Globus pallidus (tissue), 1 donor: ENCODE measurements at places on chromosomes 3 and 15.

- DNase-seq = no peak
Measured at GRCh38 chr3:157110761-157111278, 49.1 kb downstream of the CCNL1 start.

GRCh38 chr15:82530606-82531379, 9.5 kb downstream of the RPS17 start:
- DNase-seq = peak; percentile 55

DNA sequence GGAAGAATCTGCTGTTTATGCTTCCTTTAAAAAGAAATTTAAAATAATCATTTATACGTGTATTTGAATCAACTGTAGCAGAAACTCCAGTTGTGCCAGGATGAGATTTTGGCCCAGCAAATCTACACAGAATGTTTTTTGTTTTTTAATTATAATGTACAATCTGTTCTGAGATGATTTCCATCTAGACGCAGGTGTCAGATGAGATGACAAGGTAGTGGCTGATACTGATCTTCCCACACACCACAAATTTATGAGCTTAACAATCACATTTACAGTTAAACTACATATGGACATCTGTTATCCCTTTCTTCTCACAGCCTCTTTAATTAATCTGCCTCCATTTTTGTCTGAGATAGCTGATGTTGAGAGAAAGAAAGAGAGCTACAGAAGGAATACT, 23.6 kb downstream of the DCLK3 start:
- DNase-seq = no peak

DNA sequence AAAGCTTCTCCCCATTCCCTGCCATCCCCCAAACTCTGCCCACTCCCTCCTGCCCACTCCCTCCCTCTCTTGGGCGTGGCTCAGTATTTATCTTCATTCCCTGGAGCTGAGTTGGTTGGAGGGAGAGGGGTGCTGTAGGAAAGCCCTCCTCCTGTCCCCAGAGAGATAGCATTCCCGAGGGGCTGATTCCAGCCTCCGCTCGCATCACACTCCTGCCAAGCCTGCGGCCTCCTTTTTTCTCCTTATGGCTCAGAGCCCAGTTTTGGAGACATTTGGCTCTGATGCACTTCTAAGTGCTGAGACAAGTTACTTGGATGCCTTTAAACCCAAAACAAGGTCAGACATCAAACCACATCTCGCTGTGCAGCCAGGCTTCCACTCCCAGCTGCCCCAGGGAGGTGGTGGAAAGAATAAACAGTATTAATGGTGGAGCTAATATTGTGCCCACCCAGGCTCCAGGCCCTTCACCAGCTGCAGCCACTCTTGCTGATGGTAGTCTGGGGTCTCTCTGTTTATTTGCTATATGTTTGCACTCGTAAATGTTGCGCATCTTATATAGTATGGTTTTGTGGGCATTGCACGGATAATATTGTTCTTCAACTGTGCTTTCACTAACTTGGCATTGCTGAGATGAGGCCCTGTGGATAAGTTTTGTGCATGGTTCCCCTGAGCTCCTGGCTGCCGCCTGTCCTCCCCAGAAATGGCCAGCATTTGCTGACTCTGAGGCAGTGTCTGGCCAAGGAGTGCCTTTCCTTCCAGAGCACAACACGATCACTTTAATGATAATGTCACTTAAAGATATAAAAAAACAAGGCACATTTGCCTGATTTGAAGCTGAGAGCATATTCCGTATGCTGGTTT, 157.2 kb downstream of the LRRC28 start:
- no peak for DNase-seq

DNA sequence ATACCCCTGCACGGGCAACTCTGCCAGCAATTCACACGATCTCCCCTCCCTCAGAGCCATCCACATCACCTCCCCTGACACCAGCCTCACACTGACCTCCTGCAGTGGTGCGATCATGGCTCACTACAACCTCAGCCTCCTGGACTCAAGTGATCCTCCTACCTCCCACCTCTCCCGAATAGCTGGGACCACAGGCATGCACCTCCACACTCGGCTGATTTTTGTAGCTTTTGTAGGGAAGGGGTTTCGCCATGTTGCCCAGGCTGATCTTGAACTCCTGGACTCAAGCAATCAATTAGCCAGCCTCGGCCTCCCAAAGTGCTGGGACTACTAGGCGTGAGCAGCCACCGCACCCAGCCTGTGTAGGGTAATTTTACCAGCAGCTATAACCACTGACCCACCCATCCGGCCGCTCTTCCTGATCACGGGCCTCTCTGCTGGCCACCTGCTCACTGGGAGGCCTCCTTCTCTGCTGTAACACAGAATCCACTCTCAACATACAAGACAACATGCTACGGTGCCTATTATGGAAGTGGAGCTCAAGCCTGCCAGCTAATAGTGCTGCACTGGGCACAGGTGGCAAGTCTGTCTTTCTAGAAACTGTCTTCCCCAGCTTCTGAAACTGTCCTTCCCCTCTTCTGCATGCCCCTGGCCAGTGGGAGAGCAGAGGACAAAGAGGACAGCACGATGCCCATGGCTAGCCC, 4.6 kb downstream of the GP9 start:
- DNase-seq = no peak

GRCh38 chr3:128449111-128449638, 17.5 kb downstream of the DNAJB8 start:
- DNase-seq = no peak

DNA sequence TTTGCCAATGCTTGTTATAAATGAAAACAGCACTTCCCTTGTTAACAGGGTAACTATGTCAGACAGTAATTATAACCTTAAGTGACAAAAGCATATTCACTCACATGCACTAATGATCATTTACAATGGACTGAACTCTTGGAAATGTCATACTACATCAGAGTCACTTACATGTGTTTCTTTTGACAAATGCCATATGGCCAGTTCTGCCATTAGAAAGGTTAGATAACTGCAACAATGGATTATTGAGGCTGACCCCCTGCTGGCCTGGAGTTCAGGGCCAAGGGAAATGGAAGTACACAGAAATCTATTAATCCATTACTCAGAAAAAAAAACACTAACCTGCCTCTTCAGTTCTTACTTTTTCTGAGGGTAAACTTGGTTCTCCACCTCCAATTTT, 313.4 kb downstream of the CNTN3 start:
- no peak for DNase-seq

DNA sequence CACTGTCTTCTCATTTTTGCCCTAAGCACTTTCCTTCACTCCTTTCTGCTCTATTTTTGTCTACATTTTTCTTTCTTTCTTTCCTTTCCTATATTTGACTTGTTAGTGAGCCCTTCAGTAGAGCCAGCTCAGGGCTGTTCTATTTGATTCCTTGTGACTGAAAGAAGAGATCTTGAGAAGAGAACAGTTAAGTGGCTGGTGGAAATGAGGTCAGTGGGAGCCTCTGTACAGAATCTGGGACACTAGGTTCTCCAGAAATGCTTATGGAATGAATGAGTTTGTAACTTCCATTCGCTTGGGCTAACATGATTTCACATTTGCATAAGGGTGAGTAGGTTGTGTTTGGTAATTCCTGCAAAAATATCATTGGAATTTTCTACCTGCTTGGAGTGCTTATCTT, 45.6 kb downstream of the CACNA2D3 start:
- DNase-seq = no peak
